ENCODE measurements at places on chromosomes 16 and 17.

GRCh38 chr16:84055801-84056634 lies 13.4 kb upstream of the SLC38A8 start:
- DNase-seq = no peak

DNA sequence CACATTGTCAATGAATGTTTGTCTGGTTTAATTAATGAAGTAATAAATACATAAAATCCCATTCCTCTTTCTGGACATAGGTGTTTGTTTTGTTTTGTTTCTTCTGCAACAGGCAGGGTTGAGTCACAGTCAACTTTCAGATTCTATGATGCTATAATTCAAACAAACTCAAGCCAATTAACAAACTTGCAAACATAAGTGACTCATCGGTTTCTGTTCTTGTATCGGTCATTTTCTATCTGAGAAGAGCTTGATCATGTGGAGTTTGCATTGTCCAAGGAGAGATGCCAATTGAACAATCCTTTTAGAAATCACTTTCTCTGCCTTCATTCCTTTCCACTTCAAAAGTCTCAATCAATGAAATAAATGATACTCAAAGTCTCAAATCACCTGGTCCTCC lies 294.2 kb upstream of the C16orf82 start:
- DNase-seq = peak; percentile 15

GRCh38 chr17:19304209-19304608 lies 58.3 kb downstream of the B9D1 start:
- DNase-seq = peak; percentile 38

- DNase-seq = no peak
These were observed 5.5 kb downstream of the DOK4 start for GRCh38 chr16:57480754-57481230.

- peak; percentile 30 for DNase-seq
These were observed 13.6 kb downstream of the CEP20 start for GRCh38 chr16:15874745-15875314.

- no peak for DNase-seq
These were observed 8.0 kb upstream of the GNAO1 start for GRCh38 chr16:56183266-56183665.

DNA sequence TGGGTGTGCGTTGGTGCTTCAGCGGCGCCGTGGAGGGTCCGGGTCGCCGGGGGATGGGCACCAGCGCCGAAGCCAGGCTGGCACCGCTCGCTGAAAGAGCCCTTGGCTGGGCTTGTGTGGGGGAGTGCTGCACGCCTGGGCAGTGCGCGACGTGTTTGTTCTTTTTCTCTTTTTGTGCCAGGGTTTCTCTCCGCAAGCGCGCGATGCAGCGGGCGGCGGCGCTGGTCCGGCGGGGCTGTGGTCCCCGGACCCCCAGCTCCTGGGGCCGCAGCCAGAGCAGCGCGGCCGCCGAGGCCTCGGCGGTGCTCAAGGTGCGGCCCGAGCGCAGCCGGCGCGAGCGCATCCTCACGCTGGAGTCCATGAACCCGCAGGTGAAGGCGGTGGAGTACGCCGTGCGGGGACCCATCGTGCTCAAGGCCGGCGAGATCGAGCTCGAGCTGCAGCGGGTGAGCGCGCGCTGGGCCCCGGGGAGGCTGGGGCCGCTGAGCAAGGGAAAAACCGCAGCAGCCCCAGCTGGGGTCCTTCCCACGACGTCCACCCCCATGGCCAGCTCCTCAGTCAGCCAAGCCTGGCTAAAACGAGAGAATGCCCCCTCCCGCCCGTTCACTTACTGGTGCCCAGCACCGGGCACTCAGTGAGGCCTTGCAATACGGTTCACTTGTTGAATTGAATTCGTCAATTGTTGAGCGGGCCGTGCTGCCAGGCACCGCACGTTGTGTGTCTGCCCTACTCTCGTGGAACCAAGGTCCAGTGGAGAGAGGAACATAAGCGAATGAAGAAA lies 541 bp downstream of the GPT2 start:
- peak; percentile 28 for DNase-seq

- no peak for DNase-seq
These were observed 23.2 kb upstream of the SLC5A11 start for GRCh38 chr16:24822542-24822941.

GRCh38 chr17:58368860-58369213 lies 16.8 kb upstream of the SUPT4H1 start:
- DNase-seq = no peak

GRCh38 chr17:80898716-80899115 lies 92.9 kb upstream of the CHMP6 start:
- DNase-seq = no peak

- no peak for DNase-seq
These were observed 206.4 kb downstream of the HS3ST3A1 start for GRCh38 chr17:13395346-13395745.

GRCh38 chr17:32528825-32529224 lies 42.0 kb downstream of the CDK5R1 start:
- DNase-seq = peak; percentile 42
